ENCODE measurements at places on chromosomes 16 and 17.

GRCh38 chr17:38439436-38439835 is 11.2 kb downstream of the ARHGAP23 start:
- DNase-seq, result no peak

GRCh38 chr16:17324451-17324850 is 146.3 kb downstream of the XYLT1 start:
- peak; percentile 4 for DNase-seq

- DNase-seq, result no peak
Measured at GRCh38 chr16:51813609-51814008, 662.5 kb upstream of the SALL1 start.

DNA sequence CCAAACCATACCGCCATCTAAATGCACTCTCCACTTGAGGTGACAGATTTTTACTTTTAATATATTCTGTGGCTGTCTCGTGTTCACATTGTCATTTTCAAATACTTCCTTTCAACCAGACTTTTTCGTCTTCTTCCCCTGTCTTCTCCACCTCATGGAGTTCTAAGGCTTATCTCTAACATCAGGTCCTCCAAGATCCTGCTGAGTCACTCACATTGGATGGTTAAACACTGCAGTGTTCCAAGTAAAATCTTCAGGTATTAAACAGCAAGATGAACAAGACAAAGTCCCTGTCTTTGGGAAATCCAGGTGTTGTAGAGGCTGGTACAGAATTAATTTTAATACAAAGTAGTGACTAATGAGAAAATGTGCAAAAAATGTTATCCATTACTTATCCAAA is 330.2 kb upstream of the KIF2B start:
- DNase-seq, result no peak

DNA sequence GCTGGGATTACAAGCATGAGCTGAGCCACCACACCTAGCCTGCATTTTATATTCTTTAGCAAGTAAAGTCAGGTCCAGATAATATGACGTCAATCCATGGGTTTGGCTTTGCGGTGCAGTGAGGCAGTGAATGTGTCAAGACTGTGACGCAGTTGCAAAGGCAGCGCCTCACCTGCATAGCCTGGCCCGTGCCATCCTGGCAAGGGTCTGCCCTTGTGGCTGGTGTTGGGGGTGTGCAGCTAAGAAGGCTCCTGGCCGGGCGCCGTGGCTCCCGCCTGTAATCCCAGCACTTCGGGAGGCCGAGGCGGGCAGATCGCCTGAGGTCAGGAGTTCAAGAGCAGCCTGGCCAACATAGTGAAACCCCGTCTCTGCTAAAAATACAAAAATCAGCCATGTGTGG is 7.0 kb downstream of the PDF start:
- no peak for DNase-seq

DNA sequence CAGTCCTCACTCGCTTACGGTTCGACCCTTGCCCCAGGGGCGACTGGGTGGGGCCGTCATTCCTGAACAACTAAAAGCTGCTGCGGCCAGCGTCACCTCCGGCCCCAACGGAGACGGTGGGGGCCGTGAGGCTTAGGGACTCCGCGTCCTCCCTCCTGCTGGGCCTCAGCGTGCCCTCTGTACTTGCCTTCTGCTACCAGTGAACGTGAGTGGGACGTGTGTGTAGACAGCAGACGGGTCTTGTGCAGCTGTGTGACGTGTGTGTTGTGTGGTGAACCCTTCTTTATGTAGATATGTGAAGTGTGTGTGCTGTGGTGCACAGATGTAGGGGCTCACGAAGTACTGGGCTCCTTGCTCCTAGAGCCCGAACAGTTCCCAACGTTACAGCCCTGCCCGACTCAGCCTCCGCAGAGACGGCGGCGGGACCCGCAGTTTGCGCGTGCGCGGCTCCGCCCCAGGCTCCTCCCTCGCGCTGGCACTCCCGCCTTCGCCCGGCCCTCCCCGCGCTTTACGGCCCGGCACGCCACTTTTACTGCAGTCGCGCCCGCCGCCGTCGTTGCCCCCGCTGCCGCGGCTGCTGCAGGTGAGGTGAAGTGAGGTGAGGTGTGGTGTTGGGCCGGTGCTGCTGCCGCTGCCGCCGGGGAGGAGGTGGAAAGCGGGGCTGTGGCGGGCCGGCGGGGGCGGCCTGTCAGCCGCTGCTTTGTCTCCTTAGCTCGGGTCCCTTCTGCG is at the start of gene PHAF1:
Gene PHAF1 (plus strand): TSS at position 535 of the 729 bp plus-strand sequence. CDS start 235 bp downstream, outside the sequence.
- peak; percentile 92 for DNase-seq

- DNase-seq, result no peak
Measured at GRCh38 chr16:20147091-20147490, 73.4 kb upstream of the GPR139 start.

DNA sequence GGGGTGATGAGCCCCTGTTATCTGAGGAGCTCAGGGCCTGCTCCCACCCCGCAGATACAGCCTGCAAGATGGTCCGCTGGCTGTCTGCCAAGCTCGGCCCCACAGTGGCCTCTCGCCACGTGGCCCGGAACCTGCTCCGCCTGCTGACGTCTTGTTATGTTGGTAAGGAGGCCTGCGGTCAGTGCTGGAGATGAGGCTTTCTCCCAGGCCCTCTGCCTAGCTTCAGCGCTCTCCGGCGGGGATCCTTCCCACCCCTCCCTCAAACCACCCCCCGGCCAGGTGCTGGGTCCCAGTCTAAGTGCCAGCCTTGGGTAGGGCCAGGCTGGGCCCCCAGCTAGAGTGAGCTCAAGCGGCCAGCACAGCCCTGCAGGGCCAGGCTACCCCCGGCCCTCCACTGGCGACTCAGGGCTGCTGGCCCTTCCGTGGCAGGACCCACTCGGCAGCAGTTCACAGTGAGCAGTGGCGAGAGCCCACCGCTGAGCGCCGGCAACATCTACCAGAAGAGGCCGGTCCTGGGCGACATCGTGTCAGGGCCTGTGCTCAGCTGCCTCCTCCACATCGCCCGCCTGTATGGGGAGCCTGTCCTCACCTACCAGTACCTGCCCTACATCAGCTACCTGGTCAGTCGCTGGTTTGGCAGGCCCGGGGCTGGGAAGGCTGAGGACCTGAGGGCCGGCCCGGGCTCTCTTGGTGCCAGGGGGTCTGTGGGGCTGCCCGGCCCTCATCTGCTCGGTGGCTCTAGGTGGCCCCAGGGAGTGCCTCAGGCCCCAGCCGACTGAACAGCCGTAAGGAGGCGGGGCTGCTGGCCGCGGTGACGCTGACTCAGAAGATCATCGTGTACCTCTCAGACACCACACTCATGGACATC is 6.1 kb downstream of the WDR81 start:
- DNase-seq, result peak; percentile 73

- DNase-seq, result no peak
Measured at GRCh38 chr17:41717408-41718286, 5.5 kb downstream of the GAST start.
